Thoracic aorta (tissue), 2 donors: ENCODE measurements at places on chromosomes 5 and 9. TPM values are rescaled to one million over a fixed set of nuclear protein-coding genes. Genes with fewer than 3 reads are reported as not detected.

CDH9 gene
- not detected for total RNA-seq

ADAMTS13 gene
- 1.3 TPM for total RNA-seq

DNA sequence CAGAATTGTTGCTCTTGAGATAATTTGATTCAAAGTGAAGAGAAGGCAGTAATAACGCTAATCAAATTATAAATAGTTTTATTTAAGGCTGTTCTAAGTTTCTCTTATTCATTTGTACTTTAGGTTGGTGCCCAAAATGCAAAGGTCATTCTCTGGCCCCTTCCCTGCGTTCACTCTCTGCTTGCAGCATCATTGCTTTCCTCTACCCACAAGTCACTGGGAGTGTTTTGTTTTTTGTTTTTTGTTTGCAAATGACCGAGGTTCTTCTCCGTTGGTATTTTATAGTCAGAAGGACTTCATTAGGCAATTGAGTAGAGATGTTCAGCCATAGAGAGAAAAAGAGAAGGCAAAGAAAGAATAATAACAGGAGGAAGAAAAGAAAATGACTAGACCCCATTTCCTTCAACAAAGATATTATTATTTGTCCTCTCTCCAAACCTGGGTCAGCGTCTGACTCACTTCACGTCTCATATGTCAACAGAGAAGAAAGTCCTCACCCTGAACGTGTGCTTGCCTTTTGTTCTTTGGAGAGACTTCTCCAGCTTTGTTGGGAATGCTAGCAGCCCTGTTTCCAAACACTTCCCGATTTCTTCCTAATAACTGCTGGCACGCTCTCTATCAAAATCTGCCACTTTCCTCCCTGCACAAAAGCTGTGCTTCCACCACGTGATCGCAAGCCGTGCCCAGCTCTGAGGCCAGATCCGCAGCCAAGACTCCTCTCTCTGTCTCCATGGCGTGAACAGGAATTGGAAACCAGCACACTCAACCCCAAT, 119.8 kb downstream of the EBF1 start:
- H3K4me3 ChIP-seq = peak overlapping the region; percentile 41
- no peaks in the 10 kb centered on the region for H3K36me3 ChIP-seq
- peak overlapping the region; percentile 52 for H3K27ac ChIP-seq
- DNase-seq = no peak
- H3K27me3 ChIP-seq = no peaks in the 10 kb centered on the region

DNA sequence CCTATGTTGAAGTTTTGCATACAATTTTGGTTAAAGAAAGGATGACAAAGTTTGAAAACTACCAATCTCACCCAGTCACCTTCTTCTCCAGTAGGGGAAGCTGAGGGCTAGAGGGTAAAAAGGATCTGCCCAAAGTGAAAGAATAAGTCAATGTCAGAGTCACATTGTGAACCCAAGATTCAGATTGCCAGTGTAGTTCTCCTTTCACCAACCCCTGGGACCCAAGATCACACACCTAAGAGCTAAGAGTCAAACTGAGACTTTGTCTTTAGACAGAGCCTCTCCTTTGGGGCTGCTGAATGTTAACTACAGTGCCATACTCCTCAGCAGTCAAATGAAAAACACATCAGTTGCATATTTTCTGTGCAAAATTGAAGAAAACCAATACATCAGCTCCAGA, 210.6 kb downstream of the ATP10B start:
- H3K36me3 ChIP-seq = no peaks in the 10 kb centered on the region
- no peak overlapping the region for H3K4me3 ChIP-seq
- no peak for DNase-seq
- H3K4me1 ChIP-seq = no peaks in the 10 kb centered on the region

- H3K4me3 ChIP-seq = no peak overlapping the region
- no peak for DNase-seq
- H3K4me1 ChIP-seq = no peaks in the 10 kb centered on the region
These were observed 28.5 kb upstream of the PUM3 start for GRCh38 chr9:2872250-2872930.

- no peaks in the 10 kb centered on the region for H3K4me1 ChIP-seq
- H3K27ac ChIP-seq = no peak overlapping the region
- no peak for DNase-seq
- no peaks in the 10 kb centered on the region for H3K36me3 ChIP-seq
These were observed 30.6 kb downstream of the SH3GL2 start for GRCh38 chr9:17609312-17610005.
